WTC11 (cell line): ENCODE measurements at places on chromosomes 1 and 21.
A peak's percentile ranks its signal among the peaks of the same experiment; 100 is the strongest.

GRCh38 chr1:57638239-57638638, 214.4 kb upstream of the DAB1 start:
- DNase-seq, result no peak

DNA sequence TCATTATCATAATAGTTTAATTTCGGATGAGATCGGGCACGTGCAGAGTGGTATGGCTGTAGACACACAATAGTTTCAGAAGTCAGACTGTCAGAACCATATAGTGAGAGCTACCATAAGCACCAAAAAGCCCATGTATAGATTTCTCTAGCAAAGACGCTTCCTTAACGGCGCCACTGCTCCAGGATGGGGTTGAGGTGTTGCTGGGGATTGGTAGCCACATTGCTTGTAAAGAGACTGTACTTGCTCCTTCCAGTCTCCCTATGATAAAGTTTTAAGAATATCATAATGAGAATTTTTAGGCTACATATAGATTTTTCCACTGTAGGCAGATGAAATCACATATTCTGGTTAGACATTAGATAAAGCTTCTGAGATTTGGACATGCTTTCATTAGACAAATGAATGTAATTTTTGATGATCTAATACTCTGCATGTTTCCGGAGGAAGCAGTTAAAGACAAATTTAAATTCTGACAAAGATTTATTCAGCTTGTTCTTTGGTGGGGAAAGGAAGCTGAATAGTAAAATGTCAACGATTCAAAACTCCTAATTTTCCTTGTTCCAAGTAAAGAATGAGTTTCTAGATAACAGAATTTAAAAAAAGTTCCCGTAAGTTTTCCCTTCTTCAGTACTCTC, 77.7 kb downstream of the MAP3K7CL start:
- DNase-seq, result no peak

- no peak for DNase-seq
These were observed 36.5 kb upstream of the PDE9A start for GRCh38 chr21:42616941-42617340.

GRCh38 chr1:183583466-183583865, 6.8 kb downstream of the NCF2 start:
- DNase-seq, result no peak

- no peak for DNase-seq
These were observed 21.0 kb upstream of the TMEM39B start for GRCh38 chr1:32051706-32052105.

DNA sequence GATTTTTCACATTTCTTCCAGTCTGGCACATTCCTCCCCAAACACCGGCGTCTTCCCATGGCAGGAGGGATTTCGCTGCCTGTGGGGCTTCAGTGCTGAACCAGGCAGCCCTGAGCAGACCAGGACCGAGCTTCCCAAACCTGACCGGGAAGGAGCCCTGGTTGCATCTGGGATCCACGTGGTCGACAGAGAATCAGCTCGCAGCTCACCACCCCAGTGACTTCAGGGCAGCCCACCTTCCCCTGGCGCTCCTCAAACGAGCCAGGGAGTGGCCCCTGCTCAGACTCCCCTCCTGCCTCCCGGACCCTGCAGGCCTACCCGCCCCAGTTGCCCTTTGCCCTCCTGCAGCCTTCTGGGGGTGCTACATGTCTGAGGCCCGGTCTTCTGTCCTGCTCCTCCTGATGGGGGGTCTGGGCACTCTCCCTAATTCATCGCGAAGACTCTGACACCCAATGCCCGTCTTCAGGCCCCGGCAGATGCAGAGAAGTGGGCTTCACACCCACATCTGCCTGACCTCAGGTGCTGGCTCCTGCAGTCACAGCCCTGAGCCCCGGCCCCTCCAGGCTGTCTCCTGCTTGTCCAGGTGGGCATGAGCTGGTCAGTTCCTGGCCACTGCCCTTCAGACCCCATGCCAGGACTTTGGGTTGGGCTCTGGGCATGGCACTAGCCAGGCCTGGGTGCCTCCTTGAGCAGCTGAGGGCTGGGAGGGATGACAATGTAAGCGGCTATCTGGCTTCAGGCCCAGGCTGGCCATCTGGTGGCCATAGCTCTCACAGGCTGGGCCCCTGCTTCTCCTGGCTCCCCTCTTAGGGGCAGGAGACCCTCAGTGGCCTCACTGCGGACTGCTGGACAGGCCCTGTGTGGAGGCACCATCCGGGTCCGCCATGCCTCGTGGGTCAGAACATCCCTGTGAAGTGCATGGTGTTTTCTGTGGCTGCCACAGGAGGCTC, 26.1 kb upstream of the PRSS38 start:
- no peak for DNase-seq

DNA sequence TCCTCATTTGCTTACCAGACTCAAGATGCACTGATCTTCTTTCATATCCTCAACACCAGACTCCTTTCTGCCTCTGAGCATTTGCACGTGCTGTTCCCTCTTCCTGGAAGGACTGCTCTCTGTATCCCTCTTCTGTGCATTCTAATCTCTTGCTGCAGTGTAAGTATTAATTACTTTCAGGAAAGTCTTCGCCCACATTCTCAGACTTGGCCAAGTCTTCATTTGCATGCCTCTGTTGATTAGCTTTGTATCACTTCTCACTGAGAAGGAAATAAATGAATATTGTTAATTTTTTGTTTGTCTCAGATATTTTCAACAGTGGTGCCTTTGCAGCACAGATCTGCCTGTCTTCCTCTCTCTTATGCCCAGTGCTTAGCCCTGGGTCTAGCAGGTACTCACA, 50.3 kb upstream of the RAB3GAP2 start:
- DNase-seq, result no peak

DNA sequence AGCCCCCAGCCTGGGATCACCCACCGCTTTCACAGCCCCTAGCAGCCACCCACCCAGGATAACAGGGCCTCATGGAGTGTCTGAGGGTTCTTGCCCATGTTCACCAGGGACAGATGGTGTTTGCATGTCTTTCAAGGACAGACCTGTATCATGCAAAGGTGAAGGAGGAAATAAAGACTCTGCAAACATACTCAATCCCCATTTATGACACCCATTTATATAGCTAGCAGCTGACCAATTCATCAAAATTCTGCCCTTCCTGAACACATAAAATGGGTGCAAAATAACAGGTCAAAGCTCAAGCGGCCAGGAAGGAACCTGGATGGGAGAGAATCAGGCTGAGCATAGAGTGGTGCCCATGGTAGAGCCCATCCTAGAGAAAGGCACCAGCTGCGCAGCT, 32.8 kb upstream of the LYPD8 start:
- DNase-seq, result no peak

DNA sequence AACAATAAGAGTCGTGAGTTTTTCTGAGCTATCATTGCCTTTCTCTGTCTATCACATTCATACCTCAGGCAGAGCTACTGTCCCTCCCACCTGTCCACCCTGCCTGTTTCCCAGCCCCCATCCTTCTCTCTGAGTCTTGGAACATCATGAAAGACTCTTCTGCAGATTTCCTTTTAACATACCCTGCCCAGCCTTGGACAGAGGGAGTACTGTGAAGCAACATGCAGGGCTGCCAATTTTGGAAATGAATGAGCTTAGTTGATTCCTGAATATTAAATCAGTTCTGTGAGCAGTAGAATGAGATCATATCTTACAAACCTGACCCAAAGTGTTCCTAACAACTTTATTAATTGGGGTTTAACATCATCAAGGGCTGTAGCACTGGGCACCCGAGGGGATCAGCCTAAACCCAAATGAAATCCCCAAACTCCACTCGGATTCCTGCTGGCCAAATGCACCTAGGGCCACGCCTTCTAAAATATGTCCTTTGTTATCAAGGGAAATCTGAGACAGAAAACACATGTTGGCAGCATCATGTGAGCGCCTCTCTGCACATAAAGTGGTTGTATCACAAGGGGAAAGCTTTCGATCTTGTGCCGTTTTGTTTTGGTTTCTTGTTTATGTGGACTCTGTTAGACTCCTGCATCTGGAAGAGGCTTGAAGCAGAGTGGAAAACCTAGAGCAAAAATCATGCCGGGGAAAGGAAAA, 357.6 kb downstream of the KIF26B start:
- DNase-seq, result no peak

DNA sequence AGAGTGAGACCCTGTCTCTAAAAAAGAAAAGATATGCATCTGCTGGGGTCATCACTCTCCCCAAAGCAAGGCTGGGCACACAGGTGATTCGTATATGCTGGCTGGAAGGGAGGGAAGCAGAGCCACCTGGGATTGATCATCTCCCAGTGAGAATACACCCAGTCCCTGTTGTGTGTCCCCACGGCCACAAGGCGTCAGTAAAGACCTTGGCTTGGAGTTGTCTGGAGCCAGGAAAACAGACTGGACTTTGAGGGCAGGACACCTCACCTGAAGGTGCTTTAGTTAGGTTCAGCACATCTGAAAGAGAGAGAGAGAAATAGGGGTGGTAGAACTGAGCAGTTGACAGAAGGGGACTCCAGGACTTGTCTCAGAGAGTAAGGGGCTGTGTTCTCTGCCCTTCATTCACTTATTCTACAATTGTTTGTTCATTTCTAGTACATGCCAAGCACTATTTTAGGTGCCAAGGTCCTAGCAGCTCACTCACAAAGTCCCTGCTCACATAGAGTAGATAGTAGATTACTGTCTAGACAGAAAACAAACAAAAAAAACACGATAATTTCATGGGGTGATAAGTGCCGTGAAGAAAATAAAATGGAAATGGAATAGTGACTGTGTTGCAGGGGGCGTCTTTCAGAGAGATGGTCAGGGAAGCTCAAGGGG, 13.5 kb downstream of the CITED4 start:
- peak; percentile 77 for DNase-seq

- peak; percentile 92 for DNase-seq
These were observed 125.1 kb upstream of the IPO9 start for GRCh38 chr1:201703621-201704438.

DNA sequence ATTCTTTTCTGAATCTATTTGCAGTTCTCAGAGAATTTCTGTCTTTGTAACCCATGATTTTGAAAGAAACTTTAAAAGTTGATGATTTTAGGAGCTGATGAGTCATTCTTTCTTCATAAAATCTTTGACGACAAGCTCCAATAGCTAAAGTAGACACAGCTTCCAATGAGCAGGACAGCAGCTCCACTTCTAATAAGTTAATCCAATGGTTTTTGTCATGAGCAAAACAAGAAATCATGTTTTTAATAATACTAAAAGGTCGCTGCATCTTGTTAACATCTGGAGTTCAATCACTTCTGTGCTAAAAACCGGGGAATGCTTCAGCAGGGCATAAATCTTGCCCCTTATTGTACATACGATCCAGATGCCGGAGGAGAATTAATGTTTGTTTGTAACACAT, 48.9 kb upstream of the GORAB start:
- DNase-seq, result no peak

DNA sequence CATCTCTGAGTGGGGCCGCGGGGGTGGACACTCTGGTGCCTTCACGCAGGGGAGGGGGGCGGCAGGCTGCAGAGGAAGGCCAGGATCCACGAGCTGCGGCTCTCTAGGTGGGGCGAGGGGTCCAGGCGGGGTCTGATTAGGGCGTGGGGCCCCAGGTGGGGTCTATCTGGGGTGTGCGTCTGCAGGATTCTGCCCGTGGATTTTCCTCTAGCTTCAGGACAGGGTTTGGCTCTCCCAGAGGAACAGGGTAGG, 6.3 kb downstream of the JMJD4 start:
- DNase-seq, result no peak

DNA sequence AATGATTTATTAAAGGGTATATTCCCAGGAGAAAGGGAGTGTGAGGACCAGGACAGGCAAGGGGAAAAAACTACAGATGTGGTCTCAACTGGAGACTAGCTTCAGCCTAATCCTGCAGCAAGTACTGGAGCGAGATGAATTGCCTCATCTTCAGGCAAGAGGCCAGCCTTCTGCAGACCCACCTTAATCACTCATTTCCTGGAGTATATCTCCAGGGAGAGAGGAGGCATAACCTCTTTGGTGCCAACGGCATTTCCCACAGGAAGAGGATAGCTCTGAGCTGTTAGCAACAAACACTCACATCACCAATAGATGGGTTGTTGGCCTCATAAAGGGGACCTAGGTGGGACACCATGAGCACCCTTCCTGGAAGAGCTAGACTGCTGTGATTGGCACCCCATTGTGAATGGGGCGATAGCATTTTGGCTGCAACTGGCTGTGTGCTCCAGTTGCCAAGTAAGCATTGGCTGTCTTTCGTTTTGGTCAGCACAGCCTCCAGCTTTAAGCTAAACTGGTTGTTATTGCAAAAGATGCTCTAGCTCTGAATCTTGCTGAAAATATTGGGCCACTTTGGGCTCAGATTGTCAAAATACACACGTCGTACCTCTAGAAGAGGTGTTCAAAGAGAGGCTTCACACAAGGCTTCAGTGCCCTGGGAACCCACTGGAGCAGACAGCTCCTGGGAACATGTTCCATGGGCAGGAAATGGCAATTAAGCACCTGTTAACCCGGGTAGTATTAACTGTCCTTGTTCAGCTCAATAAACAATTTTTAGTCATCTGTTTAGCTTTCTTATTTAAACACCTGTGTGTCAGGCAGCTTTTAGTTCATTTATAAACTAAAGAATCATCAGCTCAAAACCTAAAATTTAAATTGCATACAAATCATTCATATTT, 314.8 kb upstream of the C1orf87 start:
- DNase-seq, result no peak

- DNase-seq, result no peak
These were observed 207.8 kb downstream of the SIPA1L2 start for GRCh38 chr1:232422098-232422497.

DNA sequence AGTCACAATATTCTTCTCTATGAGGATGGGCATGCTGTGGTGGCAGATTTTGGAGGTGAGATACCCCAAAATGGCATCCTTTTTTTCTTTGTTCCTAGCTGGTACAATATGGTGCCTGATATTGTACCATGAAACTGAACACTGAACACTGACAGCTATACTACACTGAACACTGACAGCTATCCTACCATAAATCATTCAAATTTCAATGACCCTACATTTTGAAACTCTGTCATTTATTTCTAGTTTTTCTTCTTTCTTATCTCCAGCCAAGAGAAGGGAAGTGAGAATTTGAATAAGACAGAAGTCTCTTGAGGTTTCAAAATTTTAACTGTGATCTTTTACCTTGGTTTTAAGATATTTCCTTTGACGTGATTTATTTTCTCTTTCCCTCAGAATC, 76.3 kb downstream of the LRRC53 start:
- no peak for DNase-seq

DNA sequence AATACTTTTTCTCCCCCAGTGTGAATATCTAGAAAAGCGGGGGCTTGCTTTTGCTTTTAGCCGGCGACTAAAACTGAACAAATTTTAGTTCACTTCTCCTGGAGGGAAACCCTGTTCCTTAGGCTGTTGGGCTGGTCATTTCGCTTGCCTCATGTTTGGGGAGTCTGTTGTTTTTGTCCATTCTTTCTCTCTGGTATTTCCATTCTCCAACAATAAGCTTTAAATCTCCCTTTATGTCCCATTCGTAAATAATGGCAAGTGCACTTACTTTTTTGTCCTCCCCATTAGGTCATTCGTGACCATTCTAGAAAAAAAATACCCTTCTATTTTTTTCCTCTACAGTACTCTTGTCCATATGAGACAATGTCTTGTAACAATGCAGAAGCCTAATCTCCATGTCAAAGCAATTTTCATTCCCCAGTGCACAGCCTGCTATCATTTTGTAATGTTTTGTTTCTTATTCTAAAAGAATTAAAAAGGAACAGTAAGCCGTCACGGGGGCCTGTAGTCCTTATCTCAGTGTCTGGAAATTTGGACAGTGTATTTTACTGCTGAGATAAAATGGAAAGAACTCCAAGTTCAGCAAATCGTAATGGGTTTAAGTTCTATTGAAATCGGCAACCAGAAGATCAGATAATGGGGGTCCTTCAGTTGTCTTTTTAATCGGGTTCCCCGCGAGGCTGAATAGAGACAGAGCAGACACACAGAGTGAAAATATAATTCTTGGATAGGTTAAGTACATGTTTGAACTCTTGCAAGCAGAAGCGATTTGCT, 21.8 kb downstream of the PROX1 start:
- DNase-seq, result no peak
